ENCODE measurements at places on chromosomes 2 and 18.

GRCh38 chr2:71995067-71995665 is 152.5 kb downstream of the CYP26B1 start:
- no peak for DNase-seq

DNA sequence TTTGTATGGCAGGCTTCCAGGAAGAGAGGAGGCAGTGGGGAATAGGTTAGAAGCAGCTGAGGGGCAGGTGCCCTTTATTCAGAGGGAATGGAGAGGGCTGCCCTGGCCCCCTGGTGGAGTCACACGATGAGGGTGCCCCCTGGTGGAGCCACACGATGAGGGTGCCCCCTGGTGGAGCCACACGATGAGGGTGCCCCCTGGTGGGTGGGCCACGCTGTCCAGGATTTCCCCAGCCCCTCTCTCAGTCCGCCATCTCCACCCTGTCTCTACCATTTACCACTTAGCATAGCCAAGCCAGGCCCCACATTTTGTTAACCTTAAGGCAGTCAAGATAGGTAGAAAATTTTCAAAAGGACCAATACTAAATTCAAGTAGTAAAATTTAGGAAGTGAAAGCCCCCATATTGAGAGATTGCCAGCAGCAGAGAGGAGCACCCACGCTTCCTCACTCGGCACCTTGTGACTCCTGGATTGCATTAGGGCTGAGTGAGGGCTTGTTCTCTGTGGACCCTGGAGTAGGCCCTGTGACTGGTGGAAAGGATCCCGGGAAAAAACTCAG is 10.4 kb upstream of the FAM228A start:
- no peak for DNase-seq

- DNase-seq = no peak
These were observed 161.2 kb upstream of the XIRP2 start for GRCh38 chr2:166727095-166727494.

DNA sequence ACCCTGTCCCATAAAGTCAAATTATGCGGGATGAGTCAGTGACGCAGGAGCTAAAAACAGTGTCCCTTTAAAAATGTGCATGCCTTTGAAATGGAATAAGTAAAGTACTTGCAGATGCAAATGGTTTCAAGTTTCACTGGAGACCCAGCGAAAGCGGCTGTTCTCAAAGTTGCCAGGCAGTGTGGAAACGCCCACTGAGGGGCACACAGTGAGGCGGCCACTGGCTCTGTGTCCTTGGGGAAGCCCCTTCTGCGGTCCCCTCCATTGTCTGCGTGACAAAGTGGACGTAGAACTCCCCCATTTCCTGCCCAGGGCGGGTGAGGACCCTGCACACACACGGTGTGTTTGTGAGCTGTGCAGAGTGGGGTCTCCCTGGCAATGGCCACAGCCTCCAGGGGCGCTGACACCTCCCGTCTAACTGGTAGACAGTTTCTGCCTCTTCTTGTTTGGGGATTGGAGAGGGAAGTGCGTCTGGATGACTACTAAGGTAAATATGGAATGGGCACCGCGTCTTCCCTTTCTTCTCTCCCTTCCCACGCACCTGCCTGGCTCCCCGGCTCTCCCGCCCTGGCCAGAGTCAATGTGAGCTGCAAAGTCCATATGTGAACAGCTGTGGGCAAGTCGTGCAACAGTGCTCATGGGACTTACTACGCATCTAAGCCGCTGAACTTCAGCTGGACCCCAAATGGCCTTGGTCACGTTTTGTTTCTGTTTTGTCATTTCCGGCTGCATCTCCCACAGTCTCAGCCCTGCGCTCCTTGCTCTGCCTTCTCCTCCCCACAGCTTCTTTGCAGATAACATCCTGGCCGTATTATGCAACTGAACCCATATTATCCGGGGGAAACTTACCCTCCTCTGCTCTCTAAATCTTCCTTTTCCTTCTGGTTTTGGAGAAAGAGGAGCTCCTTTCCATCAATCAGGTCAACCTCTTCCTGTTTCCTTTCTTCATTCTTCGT is 33.7 kb upstream of the ZNF516 start:
- peak; percentile 87 for DNase-seq

DNA sequence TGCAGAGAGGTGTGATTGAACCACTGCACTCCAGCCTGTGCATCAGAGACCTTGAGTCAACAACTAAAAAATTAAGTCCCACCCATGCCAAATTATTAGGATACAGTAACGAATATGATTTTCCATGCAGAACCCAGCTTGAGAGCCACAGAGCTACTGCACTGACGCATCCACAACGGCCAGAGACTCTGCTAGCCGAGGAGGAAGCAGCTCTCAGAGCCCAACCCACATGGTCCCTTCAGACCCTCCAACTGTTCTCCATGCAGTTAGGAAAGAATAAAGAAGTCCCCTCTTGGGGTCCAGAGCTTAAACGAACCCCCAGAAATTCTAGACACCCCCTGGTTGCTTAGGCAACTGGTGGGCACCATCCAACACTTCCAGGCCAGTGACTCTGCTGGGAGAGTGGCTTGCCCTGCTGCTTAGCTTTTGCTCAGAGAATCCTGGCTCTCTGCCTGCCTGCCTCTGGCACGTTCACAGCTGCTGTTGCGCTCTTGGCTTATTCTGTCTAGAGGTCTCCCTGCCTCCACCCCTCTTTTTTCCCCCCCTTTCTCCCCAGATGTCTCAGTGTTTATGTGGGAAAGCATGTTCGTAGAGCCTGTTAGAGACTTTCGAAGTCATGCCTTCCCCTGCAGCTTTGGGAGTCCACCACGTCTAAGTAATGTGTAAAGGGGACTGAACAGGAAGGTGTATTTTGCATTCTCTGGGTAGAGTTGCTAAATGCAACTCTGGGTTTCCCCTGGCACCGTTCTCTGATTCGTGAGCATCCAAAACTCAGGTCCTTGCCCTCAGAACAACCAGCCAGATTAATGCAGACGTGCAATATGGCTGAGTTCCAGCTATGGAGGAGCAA is 26.0 kb upstream of the SP3 start:
- no peak for DNase-seq

DNA sequence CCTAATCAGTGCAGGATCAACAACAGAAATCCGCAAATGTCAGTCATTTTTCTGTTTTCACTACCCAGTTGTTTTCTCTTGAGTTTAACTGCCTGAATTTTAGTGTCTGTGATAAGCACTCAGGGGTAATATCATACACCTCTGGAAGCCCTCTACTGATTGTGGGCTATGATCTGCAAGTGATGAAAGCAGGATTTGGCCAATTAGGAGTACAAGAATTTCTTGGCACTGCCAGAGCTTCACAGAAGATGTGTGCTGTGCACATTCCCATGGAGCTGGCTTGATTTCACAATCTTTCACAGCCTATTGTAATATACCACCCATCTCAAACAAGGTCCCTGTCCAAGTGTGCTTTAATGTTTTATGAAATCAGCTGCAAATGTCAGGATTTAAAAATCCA is 27.3 kb upstream of the TDRD15 start:
- DNase-seq = no peak

- no peak for DNase-seq
These were observed 8.8 kb upstream of the ZBTB7C start for GRCh38 chr18:48417985-48418384.

GRCh38 chr2:216215658-216216390 is 106.7 kb downstream of the XRCC5 start:
- DNase-seq = no peak

GRCh38 chr2:23705771-23706612 is 220.9 kb downstream of the ATAD2B start:
- DNase-seq = no peak

GRCh38 chr18:11517704-11518103 is 91.7 kb upstream of the SLC35G4 start:
- DNase-seq = no peak

GRCh38 chr18:58770601-58771000 is 94.1 kb upstream of the ZNF532 start:
- DNase-seq = no peak

GRCh38 chr2:218827701-218828476 is 3.7 kb downstream of the PRKAG3 start:
- DNase-seq = no peak

GRCh38 chr2:218291318-218292047 is 820 bp downstream of the TMBIM1 start:
- DNase-seq = no peak

- no peak for DNase-seq
These were observed 13.6 kb downstream of the METAP1D start for GRCh38 chr2:172013396-172013795.

- no peak for DNase-seq
These were observed 34.1 kb downstream of the HK2 start for GRCh38 chr2:74867841-74868658.

- no peak for DNase-seq
These were observed 57.5 kb downstream of the HS1BP3 start for GRCh38 chr2:20593072-20594034.

- no peak for DNase-seq
These were observed 143.0 kb upstream of the GATA6 start for GRCh38 chr18:22026362-22026761.

DNA sequence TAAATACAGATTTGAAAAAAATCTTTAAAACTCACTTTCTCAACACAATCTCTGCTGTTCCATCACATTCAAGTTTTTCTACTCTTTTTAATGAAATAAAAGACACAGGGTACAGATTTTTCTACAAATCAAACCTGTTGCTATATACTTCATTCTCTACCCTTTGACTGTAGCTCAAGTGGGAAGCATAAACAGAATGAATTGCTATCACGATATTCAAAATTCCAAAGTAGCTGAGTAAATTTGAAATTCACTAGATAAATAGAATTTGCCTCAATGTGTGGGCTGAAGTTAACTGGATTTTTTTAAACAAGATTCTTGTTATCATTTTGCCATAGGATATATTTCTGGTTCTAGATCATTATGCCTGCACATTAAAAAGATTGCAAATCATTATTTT is 185.9 kb downstream of the ZNF521 start:
- no peak for DNase-seq

- DNase-seq = no peak
These were observed 146.3 kb upstream of the ZC3H15 start for GRCh38 chr2:186339716-186340115.

GRCh38 chr2:69203166-69203985 is 183.7 kb downstream of the GFPT1 start:
- no peak for DNase-seq

DNA sequence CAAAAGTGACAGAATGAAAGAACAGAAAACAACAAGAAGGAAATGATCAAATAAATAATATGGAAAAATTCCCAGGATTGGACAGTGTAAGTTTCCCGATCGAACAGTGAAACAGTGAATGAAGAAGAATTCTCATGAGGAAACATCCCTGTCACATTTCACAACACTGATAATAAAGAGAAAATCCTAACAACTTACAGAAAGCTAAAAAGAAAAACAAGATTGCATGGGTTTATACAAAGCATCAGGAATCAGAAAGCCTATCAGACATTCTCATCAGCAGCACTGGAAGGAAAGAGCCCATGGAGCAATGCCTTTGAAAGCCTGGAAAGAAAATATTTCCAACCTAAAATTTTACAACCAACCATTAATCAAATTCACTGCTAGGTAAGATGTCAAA is 9.9 kb upstream of the COL6A3 start:
- no peak for DNase-seq

DNA sequence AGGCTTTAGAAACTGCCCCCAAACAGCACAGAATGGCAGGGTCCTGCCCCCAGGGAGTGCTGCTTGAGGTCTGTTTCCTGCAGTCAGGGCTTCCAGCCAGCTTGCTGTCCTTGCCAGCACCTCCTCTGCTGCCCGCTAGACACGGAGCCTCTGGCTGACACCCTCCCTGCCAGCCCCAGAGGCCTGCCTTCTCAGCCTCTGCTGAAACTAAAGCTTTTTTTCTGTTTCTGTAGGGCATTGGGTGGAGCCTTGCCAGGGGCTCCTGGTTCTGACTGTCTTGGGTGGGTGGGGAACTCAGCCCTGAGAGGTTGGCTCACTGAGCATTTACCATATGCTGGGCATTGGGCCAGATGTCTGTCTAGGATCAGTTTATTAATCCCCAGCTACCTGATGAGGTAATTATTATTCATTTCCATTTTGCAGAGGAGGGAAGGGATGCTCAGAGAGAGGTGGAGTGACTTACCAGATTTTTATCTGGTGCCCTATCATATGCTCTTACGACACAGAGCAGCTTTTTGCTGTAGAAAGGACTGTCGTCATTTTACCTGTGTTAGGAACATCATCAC is 35.4 kb downstream of the INPP4A start:
- DNase-seq = no peak

DNA sequence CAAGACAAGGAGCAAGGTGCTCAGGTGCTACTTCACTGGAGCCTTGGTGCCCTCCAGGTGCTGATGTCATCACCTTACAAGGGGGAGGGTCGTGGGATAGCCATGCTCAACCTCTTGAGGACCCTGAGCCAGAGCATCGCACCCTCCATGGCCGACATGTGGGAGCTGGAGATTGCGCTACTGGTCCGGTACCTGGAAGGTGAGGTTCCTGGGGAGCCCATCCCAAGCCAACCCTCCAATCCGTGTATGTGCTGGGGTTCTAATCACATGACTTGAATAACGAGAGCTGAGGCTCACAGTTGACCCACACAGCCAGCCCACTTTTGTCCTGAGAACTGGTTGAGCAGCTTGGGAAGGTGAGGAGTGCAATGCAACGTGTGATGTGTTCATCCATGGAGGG is 25.9 kb downstream of the MROH2A start:
- DNase-seq = no peak

GRCh38 chr2:239259603-239260298 is 141.1 kb downstream of the HDAC4 start:
- DNase-seq = no peak

GRCh38 chr2:75922191-75922590 is 211.5 kb upstream of the GCFC2 start:
- DNase-seq = no peak

- DNase-seq = peak; percentile 75
These were observed 4.2 kb upstream of the HOXD13 start for GRCh38 chr2:176088048-176088936.

DNA sequence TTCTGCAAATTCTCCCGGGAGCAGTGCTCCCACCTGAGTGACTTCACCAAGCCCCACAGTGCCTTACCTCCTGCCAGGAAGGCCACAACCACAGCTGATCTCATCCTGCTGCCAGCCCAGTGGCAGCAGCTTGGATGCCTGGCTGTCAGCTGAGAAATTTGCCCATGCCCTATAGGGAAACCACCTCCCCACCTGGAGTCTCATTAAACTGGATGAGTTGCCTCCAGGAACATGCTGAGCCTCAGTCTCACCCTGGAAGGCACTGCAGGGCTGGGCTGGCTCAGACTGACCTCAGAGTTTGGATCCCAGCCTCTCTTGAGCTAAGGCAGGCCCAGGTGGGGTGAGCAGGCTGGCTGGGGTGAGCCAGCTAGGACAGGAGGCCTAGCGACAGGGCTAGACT is 23.3 kb downstream of the REEP1 start:
- DNase-seq = no peak

DNA sequence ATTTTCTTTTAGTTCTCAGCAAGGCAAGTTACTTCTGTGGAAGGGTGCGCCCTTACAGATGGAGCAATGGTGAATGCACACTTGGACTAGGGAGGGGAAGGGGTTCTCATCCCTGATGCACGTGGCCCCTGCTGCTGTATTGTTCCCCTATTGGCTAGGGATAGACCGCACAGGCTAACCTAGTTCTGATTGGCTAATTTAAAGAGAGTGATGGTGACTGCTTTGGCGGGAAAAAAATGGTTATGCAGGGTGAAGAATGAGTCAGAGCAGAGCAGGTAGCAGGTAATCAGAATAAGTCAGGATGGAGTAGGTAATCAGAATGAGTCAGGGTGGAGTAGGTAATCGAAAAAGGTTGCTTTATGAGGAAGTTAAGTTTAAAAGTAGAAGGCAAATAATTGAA is 171.5 kb downstream of the MTCL1 start:
- DNase-seq = no peak

GRCh38 chr2:224284134-224284946 is 117.6 kb downstream of the FAM124B start:
- peak; percentile 7 for DNase-seq

GRCh38 chr2:122804494-122804893 is 1049.0 kb downstream of the TSN start:
- DNase-seq = no peak

GRCh38 chr2:240532031-240532775 is 25.6 kb downstream of the ANKMY1 start:
- no peak for DNase-seq

All from NCI-H748 treated with DMSO at 0.1 percent for 48 hours (cell line).